ENCODE measurements at places on chromosomes 1 and 21.
A peak's percentile ranks its signal among the peaks of the same experiment; 100 is the strongest.

GRCh38 chr1:178102218-178102617 lies 8.3 kb downstream of the RASAL2 start:
- peak; percentile 44 for DNase-seq
- H3K27me3 ChIP-seq: no peaks in the 10 kb centered on the region
- H3K4me3 ChIP-seq: no peak overlapping the region
- no peaks in the 10 kb centered on the region for H3K36me3 ChIP-seq
- H3K27ac ChIP-seq: no peak overlapping the region

DNA sequence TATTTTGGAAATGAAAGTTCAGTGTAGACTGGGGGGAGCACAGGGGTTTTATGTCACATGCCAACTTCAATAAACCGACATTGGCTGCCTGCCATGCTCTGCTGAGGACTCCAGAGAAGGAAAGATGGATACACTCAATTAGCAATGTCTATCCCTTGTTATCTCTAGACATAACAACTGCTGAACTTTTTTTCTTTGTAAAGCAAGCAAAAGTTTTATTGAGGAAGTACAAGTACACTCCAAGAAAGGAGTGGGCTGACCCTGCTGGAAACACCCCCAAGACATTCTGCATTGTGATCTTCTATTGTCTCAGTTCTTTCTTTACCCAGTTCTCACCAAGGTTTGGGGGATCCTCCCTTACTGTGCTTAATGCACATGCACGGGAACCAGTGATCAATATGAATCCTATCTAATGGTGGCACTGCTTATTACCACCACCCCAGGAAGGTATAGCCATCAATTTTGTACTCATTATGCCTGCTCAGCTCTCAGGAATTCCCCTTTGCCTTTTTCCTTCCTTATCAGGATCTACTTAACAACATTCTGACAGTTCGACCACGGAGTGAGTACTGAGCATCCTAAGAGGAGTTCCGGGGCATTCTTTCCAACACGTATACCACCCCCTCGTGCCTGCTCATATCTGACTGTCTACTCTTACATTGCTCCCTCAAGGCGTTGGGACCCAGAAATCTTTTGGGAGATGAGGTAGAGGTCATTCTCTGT lies 28.7 kb downstream of the SYNJ1 start:
- H3K36me3 ChIP-seq: peaks cover 5% of the 10 kb centered on the region
- DNase-seq: no peak
- no peak overlapping the region for H3K4me3 ChIP-seq
- no peaks in the 10 kb centered on the region for H3K27me3 ChIP-seq
- H3K27ac ChIP-seq: no peak overlapping the region
- H3K4me1 ChIP-seq: no peaks in the 10 kb centered on the region

GRCh38 chr1:58584082-58584895 lies 7.2 kb upstream of the TACSTD2 start:
- DNase-seq: peak; percentile 64
- H3K27me3 ChIP-seq: no peaks in the 10 kb centered on the region
- H3K4me3 ChIP-seq: no peak overlapping the region

GRCh38 chr21:29434081-29434480 lies 135.4 kb downstream of the BACH1 start:
- H3K36me3 ChIP-seq: no peaks in the 10 kb centered on the region
- no peak for DNase-seq
- H3K4me1 ChIP-seq: no peaks in the 10 kb centered on the region
- H3K4me3 ChIP-seq: no peak overlapping the region

DNA sequence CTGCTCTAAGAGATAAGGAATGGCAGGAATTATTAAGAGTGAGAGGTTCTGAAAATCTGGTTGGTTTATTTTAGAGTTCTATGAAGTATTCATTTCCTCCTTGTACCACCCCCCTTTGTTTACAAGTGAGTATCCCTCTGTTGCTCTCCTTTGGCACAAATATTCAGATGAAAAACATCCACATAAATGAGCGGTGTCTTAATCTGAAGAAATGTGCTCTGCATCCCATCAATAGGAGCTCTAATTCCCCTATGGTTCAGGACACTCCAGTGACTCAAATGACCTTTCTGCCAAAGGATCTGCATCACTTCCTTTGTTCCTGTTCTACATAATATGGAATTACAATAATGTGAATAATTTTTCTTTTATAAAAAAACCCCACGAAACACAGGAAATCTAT lies 16.6 kb downstream of the DDAH1 start:
- peaks cover 20% of the 10 kb centered on the region for H3K4me1 ChIP-seq
- peaks cover 7% of the 10 kb centered on the region for H3K36me3 ChIP-seq
- no peak overlapping the region for H3K4me3 ChIP-seq
- H3K27me3 ChIP-seq: no peaks in the 10 kb centered on the region
- no peak overlapping the region for H3K27ac ChIP-seq

DNA sequence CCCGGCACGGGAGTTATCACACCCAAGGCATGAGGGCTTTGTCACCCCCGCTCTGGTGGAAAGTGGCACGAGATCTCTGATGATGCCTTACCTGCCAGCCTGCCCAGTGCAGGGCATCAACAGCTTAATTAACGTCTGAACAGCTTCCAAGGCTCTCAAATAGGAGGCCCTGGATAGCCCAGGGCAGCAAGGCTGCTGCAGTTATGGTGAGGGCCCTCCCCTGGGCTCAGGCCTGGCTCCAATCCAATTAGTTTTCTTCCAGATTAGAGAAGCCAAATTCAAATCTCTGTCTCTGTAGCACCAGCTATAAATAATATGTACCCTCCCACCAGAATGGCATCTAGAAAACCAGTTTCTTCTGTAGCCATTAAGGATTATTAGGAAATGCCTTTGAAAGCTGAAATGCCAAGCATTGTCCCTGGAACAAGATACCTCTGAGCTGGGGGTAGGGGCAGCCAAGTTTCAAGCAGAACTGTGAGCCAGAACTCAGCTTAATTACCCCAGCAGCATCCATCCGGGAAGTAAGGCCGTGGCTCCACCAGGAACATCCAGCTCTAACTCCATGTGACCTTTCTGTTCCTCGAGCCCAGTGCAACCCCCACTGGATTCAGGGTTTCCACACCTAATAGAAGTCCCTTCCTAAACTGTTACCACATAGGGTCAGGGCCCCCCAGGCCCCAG lies 12.5 kb downstream of the QSOX1 start:
- H3K27me3 ChIP-seq: no peaks in the 10 kb centered on the region
- DNase-seq: no peak
- no peaks in the 10 kb centered on the region for H3K36me3 ChIP-seq
- no peak overlapping the region for H3K4me3 ChIP-seq

DNA sequence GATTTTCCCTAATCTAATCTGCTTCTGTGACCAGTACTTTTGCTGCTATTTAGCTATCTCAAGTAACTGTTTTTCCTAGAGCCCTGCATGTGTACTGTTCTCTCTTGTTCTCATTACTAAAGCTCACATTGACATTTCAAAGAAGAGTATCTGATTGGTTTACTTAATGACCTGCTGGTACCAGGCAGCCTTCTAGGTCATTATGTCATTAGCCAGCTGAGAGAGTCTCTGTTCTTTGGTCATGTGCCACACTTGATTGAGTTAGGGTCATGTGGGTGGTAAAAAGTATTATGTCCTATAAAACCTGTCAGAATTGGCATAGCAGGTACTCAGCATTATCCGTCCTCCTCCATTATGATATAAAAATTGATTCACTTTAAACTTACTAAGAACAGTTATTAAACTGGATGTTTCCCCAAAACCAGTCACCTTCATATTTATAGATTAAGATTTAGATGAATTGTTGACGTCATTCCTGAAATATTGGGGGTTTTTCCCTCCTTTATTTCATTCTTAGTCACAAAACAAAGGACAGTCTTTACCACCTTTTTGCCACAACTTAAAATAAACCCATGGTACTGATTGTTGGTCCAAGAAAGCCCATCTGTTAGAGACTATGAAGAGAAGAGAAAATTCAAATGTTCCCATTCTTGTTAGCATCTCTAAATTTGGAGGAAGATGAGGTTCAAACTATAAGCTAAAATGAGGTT lies 22.2 kb downstream of the FNDC5 start:
- H3K36me3 ChIP-seq: no peaks in the 10 kb centered on the region
- H3K4me1 ChIP-seq: no peaks in the 10 kb centered on the region
- no peak overlapping the region for H3K27ac ChIP-seq

DNA sequence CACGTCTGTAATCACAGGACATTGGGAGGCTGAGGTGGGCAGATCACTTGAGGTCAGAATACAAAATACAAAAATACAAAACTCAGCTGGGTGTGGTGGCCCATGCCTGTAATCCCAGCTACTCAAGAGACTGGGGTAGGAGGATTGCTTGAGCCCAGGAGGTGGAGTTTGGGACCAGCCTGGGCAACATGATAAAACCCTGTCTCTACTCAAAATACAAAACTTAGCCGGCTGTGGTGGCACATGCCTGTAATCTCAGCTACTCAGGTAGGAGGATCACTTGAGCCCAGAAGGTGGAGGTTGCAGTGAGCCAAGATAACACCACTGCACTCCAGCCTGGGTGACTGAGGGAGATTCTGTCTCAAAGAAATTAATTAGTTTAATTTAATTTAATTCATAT lies 6.5 kb upstream of the ITLN1 start:
- H3K4me1 ChIP-seq: no peaks in the 10 kb centered on the region
- no peaks in the 10 kb centered on the region for H3K27me3 ChIP-seq
- H3K36me3 ChIP-seq: no peaks in the 10 kb centered on the region
- no peak overlapping the region for H3K27ac ChIP-seq
- no peak overlapping the region for H3K4me3 ChIP-seq

GRCh38 chr1:83802023-83802422 lies 196.9 kb downstream of the TTLL7 start:
- H3K36me3 ChIP-seq: no peaks in the 10 kb centered on the region
- no peak overlapping the region for H3K4me3 ChIP-seq
- no peaks in the 10 kb centered on the region for H3K4me1 ChIP-seq
- DNase-seq: no peak

DNA sequence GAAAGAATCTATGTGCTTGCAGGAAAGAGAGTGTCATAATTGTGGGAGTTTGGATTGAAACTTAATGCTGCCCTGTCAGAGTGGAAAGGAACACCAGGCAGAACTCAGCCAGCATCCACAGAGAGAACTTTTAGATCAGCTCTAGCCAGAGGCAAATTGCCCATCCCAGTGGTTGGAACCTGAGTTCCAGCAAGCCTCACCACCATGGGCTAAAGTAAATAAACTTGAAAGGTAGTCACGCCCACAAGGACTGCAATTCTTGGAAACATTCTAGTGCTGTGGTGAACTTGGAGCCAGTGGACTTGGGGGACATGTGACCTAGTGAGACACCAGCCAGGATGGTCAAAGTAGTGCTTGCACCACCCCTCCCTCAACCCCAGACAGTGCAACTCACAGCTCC lies 571.6 kb downstream of the LRRIQ3 start:
- no peak overlapping the region for H3K27ac ChIP-seq
- H3K27me3 ChIP-seq: no peaks in the 10 kb centered on the region
- H3K4me1 ChIP-seq: no peaks in the 10 kb centered on the region
- H3K4me3 ChIP-seq: no peak overlapping the region
- H3K36me3 ChIP-seq: no peaks in the 10 kb centered on the region
- no peak for DNase-seq

DNA sequence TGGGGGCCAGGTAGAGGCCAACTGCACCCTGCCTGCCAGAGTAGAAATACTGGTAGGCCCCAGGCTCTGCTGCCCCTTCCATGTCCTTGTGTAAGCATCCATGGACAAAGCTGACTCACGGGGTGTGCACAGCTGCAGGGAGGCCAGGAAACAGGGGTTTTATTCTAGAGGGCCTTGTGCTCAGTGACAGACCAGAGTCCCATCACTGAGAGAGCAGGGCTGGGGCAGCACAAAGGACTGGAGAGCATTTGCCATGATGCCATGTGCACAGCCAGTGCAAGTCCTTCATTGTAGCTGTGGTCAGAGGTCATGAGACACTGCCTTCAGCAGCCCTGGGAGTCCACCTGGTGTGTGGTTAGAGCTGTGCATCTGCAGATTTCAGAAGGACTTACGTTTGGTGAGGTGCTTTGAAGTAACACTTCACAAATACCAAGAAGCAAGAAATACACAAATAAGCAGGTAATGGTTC lies 8.1 kb downstream of the ARF1 start:
- no peak overlapping the region for H3K4me3 ChIP-seq
- DNase-seq: no peak
- peaks cover 57% of the 10 kb centered on the region for H3K4me1 ChIP-seq
- no peaks in the 10 kb centered on the region for H3K27me3 ChIP-seq

GRCh38 chr1:107525145-107525544 lies 384.3 kb downstream of the NTNG1 start:
- H3K27me3 ChIP-seq: no peaks in the 10 kb centered on the region
- H3K27ac ChIP-seq: peak overlapping the region; percentile 21
- H3K4me3 ChIP-seq: no peak overlapping the region

GRCh38 chr1:83101406-83101805 lies 897.5 kb downstream of the TTLL7 start:
- no peak overlapping the region for H3K4me3 ChIP-seq
- H3K4me1 ChIP-seq: no peaks in the 10 kb centered on the region
- H3K27ac ChIP-seq: no peak overlapping the region
- no peak for DNase-seq
- H3K36me3 ChIP-seq: no peaks in the 10 kb centered on the region
- H3K27me3 ChIP-seq: no peaks in the 10 kb centered on the region

DNA sequence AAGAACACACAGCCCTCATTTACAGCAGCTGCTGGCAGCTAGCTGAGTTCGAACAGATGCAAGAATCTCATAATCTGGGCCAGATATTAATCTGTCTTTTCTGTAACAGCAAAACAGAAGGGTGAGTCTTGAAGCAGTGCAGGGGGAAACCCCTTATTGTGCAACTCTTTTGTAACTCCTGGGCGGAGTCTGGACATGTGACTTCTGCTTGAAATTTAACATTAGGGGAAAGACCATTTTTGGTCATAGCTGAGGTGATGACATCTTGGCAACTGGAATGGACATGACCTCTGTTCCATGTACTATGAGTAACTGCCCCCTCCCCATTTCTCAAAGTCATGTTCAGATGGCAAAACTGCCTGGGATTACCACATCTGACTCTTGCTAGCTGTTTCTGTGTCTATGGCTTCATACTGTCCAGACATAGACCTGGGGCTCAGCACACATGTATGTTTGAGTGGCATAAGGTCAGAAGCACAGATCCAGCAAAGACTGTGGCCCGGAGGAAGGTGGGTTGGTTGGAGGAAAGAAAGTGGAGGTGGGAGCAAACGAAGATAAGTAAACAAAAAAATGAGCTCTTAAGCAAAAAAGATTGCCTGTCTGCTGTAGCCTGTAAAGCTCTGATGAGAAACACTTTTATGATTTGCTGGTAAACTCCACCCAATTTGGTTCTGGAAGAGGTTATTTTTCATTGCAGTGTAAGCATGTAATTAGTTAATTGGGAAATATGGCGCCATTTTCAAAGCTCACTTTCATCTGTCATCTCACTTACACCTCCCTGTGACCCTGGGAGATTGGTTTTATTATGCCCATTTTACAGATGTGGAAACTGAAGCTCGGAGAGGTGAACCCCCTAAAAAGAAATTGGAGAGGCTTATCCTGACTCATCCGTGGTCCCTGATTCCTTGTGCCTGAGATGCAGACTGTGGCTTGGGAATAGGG lies 26.1 kb downstream of the ETS2 start:
- no peaks in the 10 kb centered on the region for H3K36me3 ChIP-seq
- H3K4me3 ChIP-seq: no peak overlapping the region
- peaks cover 51% of the 10 kb centered on the region for H3K4me1 ChIP-seq
- H3K27me3 ChIP-seq: no peaks in the 10 kb centered on the region
